ENCODE measurements at places on chromosomes 12 and 14. TPM values are rescaled to one million over a fixed set of nuclear protein-coding genes. Genes with fewer than 3 reads are reported as not detected.
A peak's percentile ranks its signal among the peaks of the same experiment; 100 is the strongest.

The CLEC4C gene
- not detected for total RNA-seq

The CLEC1A gene
- total RNA-seq = not detected

The ZDHHC22 gene
- total RNA-seq = 0.13 TPM

The KCNK10 gene
- 0.80 TPM for total RNA-seq

The CLECL1 gene
- total RNA-seq = not detected

The CLEC2A gene
- total RNA-seq = not detected

The KLRC2 gene
- not detected for total RNA-seq

- DNase-seq = no peak
Observed at GRCh38 chr12:56358836-56359532, 923 bp downstream of the STAT2 start.

DNA sequence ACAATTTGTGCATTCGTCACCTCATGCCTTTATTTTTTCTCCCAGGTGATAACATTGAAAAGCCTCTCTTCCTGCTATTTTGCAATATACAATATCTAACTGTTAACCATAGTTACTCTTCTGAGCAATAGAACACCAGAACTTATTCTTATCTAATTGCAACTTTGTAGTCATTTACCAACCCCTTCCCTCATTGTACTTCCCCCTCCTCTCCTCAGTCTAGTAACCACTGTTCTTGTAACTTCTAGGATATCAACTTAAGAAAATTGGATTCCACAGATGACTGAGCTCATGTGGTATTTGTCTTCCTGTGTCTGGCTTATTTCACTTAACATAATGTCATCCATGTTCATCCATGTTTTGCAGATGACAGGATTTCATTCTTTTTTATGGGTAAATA, 7.6 kb downstream of the MUCL1 start:
- DNase-seq = no peak

DNA sequence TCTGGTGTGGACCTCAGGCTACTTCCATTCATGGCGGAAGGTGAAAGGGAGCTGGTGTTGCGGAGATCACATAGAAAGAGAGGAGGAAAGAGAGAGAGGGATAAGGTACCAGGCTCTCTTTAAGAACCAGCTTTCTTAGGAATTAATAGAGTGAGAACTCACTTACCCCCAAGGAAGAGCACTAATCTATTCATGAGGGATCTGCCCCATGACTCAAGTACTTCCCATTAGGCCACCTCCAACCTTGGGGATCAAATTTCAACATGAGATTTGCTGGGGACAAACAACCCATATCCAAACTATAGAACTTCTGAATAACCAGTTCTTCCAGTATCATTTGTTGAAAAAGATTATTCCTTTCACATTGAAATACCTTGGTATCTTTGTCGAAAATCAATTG, 34.0 kb upstream of the C2CD5 start:
- DNase-seq = no peak

- DNase-seq = no peak
Observed at GRCh38 chr12:130212384-130212989, 50.2 kb downstream of the FZD10 start.

DNA sequence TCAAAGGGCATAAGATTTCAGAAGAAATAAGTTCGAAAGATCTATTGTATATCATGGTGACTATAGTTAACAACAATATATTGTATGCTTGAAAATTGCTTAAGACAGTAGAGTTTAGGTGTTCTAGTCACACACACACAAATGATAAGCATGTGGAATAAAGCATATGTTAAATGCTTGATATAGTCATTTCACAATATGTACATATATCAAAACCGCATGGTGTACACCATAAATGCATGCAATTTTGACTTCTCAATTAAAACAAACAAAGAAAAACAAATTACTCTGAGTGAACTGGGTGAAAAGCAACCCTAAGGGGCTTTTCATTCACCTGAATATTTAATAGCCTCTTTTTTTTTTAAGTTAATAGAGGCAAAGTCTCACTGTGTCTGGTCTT, 40.3 kb upstream of the BCAT1 start:
- DNase-seq = no peak

- DNase-seq = peak; percentile 38
Observed at GRCh38 chr14:26984311-26985177, 386.7 kb upstream of the NOVA1 start.

GRCh38 chr12:85626784-85627171, 209.4 kb downstream of the RASSF9 start:
- no peak for DNase-seq

DNA sequence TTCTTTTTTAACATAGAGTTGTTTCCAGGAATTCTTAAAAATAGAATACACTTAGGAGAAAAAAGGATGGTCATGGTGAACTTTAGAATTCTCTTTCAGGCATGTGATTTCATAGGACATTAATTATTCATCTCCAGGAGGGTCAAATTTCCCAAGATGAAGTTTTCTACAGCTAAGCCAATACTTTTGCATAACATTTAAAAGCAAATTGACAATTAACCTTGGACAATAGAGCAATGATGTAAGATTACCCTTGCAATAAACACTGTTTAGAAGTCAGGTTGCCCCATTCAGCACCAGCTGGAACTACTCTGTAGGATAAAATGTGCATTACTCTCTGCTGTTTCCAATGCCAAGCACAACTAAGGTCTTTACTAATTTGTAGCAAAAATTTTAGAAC, 49.5 kb downstream of the SIX1 start:
- DNase-seq = no peak

DNA sequence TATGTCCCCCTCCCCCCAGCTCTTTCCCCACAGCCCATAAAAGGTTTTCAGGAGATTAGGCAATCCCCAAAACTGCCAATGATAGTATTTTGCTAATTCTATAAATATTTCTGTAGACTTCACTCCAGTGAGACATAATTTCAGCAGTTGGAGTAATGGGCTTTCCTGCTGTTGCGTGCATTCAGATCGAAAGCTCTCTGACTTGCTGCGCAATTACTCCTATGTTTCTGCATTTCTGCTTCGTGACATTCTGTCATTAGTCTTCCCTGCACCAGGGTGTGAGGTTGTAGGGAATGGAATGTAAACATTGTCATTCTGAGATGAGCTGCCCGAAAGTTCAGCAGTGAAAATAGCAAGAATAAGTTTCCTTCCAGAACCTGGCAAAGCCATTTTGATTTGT, 58.2 kb downstream of the SAMD4A start:
- DNase-seq = no peak

GRCh38 chr12:94145191-94145983, 3.0 kb upstream of the PLXNC1 start:
- DNase-seq = no peak

DNA sequence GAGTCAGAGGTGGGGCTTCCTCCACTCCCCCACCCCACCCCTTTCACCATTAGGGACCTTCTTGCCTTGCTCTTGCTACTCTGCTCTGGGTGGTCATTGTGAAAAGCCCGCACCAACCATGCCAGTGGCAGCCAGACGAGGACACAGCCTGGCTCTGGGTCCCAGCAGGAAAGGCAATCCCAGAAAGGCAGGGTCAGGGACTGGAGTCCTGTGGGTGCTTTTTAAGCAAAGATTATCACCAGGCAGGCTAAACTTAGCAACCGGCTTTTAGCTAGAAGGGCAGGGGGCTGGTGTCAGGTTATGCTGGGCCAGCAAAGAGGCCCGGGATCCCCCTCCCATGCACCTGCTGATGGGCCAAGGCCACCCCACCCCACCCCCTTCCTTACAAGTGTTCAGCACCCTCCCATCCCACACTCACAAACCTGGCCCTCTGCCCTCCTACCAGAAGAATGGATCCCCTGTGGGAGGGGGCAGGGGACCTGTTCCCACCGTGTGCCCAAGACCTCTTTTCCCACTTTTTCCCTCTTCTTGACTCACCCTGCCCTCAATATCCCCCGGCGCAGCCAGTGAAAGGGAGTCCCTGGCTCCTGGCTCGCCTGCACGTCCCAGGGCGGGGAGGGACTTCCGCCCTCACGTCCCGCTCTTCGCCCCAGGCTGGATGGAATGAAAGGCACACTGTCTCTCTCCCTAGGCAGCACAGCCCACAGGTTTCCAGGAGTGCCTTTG, 1.2 kb upstream of the GAPDH start:
- DNase-seq = peak; percentile 55

DNA sequence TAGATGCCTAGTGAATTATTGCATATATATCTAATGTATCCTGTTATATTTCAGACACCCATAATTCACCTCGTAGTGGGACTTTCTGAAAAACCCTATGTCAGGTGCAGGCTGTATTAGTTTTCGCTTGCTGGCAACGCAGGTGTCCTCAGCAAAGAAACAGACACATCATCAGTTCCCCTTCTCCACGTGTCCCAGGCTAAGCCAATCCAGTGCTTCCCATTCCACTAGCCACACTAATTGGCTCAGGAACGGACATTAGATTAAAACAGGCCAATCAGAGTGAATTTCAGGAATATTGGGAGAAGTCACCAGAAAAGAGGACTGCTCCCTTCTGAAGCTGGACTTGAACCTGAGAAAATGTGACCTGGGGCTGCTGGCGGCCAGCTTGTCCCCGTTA, 151.3 kb downstream of the PTPN11 start:
- DNase-seq = no peak

DNA sequence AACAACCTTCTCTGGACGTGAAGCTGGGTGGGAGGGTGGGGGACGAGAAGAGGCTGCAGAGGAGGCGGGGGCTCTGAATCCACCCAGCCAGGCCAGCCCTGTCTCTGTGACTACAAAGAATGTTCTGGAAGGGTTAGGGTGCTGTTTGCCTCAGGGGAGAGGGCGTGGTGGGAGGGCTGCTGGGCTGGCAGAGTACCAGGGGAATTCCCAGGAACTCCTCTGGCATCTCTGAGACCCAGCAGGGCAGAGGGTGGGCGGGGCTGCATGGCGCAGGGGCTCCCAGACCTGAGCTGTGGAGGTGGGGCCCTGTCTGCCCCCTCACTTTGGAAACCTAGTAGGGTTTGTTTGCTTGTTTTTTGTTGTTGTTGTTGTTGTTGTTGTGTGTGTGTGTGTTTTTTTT, 45.5 kb upstream of the FZD10 start:
- DNase-seq = no peak

DNA sequence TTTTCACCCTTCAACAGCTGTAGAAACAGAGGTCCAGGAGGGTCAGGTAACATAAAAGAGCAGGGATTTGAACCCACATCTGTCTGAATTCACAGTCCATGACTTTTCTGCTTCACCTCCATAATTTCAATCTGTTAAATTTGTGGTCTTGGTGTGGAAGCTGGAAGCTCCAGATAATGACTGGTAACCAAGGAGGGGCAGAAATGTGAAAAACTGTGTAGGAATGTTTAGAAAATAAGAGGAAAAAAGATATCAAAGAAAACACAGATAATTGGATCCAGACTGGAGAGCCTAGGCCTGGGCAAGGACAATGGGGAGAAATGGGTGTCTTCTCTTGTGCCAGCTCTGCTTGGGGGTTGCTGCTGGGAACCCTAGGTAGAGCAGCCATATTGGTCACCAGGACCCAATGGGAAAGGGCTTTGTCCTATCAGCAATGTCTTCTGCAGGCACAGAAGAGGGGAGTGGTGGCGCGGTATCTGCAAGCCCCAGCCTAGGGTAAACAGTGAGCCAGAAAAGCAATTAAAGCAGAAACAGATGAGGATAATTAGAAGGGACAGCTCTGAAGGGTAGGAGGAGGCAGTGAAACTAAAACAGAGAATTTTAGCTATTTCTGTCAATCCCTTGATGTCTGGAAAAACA, 54.3 kb upstream of the CCDC91 start:
- no peak for DNase-seq

DNA sequence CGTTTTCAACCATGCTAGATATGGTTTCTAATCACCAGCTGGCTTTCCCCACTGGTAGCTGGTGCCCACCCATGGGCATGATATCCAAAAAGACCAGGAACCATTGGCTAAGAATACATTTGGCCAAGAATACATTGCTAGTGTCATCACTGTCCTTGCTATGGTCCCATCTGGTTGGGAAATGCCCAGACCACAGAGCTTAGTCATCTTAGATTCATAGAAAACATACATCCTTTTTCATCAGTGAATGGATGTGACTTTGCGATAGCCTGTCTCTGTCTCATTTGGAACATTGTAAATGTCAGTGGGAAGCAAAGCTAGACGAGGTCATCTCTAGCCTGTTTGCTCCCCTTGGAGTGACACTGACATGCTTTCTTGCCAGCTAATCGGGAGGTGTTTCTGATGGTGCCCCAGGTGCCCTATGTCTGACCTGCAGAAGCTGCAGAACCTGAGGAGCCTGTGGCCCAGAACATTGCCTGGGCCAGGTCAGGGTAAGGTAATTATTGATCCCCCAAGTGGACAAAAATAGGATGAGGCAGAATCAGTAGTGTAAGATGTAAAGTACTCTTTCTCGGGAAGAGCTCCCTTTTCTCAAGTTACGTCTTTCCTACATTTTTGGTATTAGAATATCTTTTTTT, 194.8 kb downstream of the SLC41A2 start:
- no peak for DNase-seq

- DNase-seq = no peak
Observed at GRCh38 chr14:104249706-104250105, 111.3 kb downstream of the KIF26A start.

GRCh38 chr12:5718073-5718472, 227.0 kb downstream of the ANO2 start:
- no peak for DNase-seq

DNA sequence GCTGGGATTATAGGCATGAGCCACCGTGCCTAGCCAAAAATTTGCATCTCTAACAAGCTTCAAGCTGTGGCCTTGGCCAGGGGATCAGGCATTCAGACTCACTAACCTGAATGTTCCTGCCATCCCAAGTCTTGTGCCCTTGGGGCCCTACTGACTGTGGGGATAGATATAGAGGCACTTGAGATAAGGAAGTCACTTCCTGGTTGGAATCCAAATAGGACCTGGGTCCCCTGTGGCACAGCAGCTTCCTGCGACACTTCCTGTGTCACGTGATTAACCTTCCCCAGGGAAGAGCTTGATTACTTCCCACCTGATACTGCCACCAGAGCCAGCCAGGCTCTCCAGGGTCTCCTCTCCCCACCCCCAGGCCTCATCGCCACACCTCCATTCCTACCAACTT, 128.2 kb downstream of the BCL11B start:
- DNase-seq = no peak

GRCh38 chr12:69417741-69418167, 52.4 kb upstream of the FRS2 start:
- DNase-seq = no peak

- DNase-seq = no peak
Observed at GRCh38 chr12:89890161-89890560, 181.5 kb upstream of the ATP2B1 start.

DNA sequence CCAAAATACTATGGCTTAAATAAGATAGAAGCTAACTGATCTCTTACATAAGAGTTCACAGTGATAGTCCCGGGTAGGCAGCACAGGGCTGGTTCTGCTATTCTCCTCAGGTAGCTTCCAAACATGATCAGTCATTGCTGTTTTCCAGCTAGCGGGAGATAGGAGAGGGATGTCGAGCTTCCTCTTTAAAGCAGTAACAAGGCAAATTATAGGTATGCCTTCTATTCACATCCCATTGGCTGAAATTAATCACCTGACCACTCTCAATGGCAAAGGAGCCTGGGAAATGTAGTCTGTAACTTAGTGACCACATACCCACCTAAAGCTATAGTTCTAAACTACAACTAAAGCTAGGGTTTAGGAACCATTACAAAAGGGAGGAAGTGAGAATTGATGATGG, 34.5 kb upstream of the VRK1 start:
- no peak for DNase-seq

Data from progenitor cell of endocrine pancreas (in vitro differentiated cells).